ENCODE measurements at places on chromosomes 1 and 21.

- no peaks in the 10 kb centered on the region for H3K27me3 ChIP-seq
- H3K36me3 ChIP-seq = no peaks in the 10 kb centered on the region
- peaks cover 15% of the 10 kb centered on the region for H3K4me1 ChIP-seq
- H3K27ac ChIP-seq = no peak overlapping the region
These were observed 17.7 kb upstream of the ZSCAN20 start for GRCh38 chr1:33454646-33455282.

DNA sequence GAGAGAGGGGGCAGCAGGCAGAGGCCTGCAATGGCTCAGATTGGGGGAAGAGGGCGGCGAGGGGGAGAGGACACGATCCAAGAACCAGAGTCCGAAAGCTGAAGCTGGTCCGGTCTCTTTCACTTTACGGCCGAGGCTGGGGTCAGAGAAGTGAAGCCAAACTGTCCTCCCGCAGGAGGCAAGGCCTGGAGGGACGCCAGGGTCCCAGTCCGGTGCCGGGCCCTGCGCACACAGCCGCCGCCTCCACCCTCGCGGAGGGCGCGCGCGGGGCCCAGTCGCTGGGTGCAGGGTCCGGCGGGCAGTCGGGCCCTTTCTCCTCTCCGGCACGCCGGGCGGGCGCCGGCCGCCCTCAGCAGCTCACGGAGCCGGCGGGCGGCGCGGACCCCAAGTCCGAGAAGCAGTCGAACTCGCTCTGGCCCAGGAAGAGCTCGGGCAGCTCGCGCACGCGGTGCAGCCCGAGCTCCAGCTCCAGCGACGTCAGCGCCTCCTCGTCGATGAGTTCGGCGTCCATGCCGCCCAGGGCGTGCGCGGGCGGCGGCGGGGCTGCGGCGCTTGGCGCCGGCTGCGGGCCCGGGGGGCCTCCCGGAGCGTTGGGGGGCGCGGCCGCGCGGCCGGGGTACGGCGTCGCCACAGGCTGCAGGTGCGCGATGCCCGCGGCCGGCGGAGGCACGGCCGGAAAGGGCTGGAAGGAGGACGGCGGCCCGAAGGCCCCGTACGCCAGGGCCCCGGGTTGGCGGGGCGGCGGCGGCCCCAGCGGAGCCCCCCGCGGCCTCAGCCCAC lies 749 bp downstream of the CITED4 start:
- peak overlapping the region; percentile 86 for H3K4me3 ChIP-seq
- no peak overlapping the region for H3K27ac ChIP-seq
- H3K27me3 ChIP-seq = peaks cover 17% of the 10 kb centered on the region
- DNase-seq = no peak
- H3K4me1 ChIP-seq = peaks cover 7% of the 10 kb centered on the region

DNA sequence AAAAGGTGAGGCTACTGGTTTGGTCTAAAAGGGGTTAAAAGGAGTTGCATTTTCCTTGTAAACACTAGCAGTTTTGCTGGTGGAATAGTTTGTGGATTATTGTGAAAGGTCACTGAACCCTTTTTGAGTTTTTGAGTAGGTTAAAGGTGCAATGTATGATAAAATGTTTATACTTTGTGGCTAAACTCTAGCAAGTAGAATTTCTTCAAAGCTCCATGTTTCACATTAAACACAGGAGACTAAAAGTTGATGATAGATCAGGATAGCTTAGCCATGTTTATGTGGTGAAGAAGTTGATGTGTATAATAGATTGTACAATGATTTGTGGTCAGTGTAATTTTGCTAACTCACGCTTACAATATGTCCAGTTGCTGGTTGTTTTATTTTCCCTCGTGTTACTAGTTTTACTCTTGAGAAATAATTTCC lies 13.1 kb downstream of the ZNF326 start:
- H3K27me3 ChIP-seq = no peaks in the 10 kb centered on the region
- H3K27ac ChIP-seq = no peak overlapping the region
- no peak for DNase-seq

DNA sequence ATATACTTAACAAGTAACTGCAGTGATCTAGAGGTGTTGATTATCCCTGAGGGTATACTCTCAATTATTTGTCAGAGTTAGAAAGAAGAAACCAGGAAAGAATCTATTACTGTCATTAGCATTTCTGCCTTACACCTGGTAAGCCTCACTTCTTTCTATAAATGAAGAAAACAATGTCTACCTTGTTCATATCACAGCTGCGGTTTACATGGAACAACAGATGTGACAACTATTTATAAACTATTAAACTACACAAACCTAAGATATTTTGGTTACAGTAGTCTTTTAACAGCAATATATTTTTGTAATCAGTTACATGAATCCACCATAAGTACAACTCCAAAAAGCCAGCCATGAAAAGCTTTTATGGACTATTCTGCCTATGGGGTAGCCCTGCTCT lies 40.7 kb downstream of the GON4L start:
- no peak overlapping the region for H3K4me3 ChIP-seq
- H3K27me3 ChIP-seq = peaks cover 1% of the 10 kb centered on the region
- H3K27ac ChIP-seq = no peak overlapping the region
- no peak for DNase-seq
- no peaks in the 10 kb centered on the region for H3K4me1 ChIP-seq

DNA sequence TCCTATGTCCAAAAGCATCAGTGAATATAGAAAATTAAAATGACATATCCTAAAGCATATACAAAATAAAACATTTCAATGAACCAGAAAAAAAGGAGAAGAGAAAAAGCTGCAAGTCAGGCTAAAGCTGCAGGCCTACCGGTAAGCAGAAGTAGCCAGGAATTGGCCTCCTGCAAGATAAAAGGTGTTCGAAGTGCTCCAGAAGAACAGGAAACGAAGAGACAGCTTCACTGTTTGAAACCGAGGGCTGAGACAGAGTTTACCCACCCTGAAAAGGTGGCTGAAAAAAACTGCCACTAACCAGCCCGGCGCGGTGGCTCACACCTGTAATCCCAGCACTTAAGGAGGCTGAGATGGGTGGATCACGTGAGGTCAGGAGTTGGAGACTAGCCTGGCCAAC lies 37.4 kb downstream of the NSL1 start:
- peaks cover 19% of the 10 kb centered on the region for H3K4me1 ChIP-seq
- no peak overlapping the region for H3K4me3 ChIP-seq
- H3K27ac ChIP-seq = peak overlapping the region; percentile 33
- H3K36me3 ChIP-seq = no peaks in the 10 kb centered on the region
- H3K27me3 ChIP-seq = peaks cover 2% of the 10 kb centered on the region
- DNase-seq = no peak

GRCh38 chr1:41891199-41891896 lies 27.4 kb downstream of the HIVEP3 start:
- DNase-seq = no peak
- no peaks in the 10 kb centered on the region for H3K36me3 ChIP-seq

- DNase-seq = no peak
- H3K27ac ChIP-seq = no peak overlapping the region
- H3K27me3 ChIP-seq = no peaks in the 10 kb centered on the region
- no peaks in the 10 kb centered on the region for H3K4me1 ChIP-seq
- no peak overlapping the region for H3K4me3 ChIP-seq
These were observed 82.1 kb downstream of the TTC3 start for GRCh38 chr21:37155186-37155585.

GRCh38 chr1:178172939-178173338 lies 79.0 kb downstream of the RASAL2 start:
- H3K27me3 ChIP-seq = no peaks in the 10 kb centered on the region
- H3K4me1 ChIP-seq = peaks cover 25% of the 10 kb centered on the region
- no peak overlapping the region for H3K27ac ChIP-seq

DNA sequence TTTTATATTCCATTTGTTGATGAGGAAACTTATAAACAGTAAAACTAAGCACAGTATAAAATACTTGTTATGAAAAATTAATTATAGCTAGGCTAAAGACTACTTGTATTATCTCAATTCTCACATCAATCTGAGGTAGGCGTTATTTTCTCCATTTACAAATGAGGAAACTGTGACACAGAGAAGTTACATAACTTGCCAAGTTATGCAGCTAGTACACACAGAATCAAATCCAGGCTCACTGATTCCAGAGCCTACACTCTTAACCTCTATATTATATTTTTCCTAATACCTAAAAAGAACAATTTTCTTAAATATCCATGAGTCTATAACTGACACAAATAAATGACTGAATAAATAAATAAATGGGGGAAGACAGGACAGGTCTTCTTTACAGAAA lies 11.2 kb upstream of the VPS45 start:
- no peak for DNase-seq
- H3K27me3 ChIP-seq = no peaks in the 10 kb centered on the region
- no peak overlapping the region for H3K27ac ChIP-seq
- H3K36me3 ChIP-seq = no peaks in the 10 kb centered on the region
- H3K4me1 ChIP-seq = peaks cover 11% of the 10 kb centered on the region

DNA sequence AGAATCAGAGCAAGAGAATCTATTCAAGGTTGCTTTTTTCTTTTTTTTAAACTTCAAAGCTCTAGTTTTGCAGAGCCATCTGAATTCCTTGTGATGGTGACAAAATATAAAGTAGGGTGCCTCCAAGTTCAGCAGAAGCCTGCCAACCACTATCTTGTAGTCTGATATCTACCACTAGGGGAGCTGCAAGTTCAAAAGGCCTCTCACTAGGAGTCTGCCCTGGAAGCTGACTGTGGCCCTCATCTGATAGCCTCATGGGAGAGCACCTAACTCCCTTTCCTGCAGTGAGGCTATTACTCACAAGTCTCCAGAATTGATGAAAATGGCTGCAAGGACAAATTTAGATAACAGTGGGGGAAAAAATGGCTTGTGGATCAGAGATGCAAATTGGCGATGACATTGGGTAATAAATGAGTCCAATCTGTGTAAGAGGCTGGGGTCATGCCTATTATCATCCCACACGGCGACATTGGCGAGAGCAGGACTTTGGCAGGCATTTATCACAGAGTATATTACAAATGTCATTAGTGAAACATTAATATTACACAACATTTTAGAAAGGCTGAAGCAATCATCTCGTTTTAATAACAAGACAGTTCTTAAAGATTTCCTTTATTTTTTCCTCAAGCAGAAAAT lies 10.7 kb upstream of the ZP4 start:
- H3K36me3 ChIP-seq = no peaks in the 10 kb centered on the region
- no peak overlapping the region for H3K4me3 ChIP-seq
- DNase-seq = peak; percentile 15
- H3K27me3 ChIP-seq = no peaks in the 10 kb centered on the region
- H3K4me1 ChIP-seq = no peaks in the 10 kb centered on the region
- H3K27ac ChIP-seq = no peak overlapping the region

Data from endothelial cell (in vitro differentiated cells).